Naive thymus-derived CD4-positive, alpha-beta T cell (primary cell): ENCODE measurements at places on chromosomes 5 and 9.

GRCh38 chr9:122325124-122325523, 45.7 kb upstream of the PTGS1 start:
- no peak for DNase-seq

- DNase-seq = no peak
These were observed 220.1 kb downstream of the MEF2C start for GRCh38 chr5:88662846-88663245.

GRCh38 chr5:74640954-74641734, 616 bp upstream of the ENC1 start:
- DNase-seq = peak; percentile 51

DNA sequence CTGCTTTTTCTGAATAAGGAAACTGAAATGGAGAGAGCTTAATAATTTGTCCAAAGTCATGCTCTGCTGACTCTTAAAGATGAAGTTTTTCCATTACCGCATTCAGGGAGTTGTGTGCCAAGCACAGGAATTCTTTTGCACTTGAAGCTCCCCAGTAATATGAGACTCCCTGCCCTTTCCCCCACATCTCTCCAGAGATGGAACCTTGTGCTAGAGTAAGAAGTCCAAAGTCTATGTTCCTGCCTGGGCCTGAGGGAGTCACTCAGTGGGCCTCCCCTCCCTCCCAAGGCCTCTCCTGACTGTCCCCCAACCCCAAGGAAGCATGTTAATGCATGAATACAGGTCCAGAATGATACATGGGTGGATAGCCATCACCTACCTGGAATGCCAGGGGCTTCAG, 173.3 kb upstream of the SEMA6A start:
- no peak for DNase-seq

DNA sequence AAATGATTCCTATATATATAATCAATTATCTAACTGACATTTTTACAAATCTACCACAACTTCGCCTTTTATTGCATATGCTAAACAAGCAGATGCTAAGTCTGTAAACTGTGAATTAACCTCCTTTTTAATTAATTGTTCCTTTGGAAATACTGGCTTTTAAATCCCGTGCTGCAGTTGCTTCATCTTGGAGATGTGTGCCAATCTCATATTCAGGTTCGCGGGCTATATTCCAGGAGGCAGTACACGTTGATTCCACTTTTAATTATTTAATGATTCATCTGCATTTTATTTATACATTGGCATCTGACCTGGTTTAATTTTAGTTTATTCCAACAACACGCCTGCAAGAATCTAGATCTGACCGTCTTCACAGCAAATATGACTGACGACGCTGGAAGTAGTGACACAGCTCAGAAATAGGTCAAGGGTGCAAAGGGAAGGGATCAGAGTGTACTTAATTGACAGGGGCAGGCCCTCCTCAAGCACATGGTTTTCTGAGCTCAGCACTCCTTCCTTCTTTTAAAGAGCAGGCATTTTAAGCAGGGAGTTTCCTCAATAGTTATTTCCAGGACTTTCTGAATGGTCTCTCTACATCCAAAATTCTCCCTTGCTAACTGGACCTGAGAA, 125.2 kb downstream of the GLIS3 start:
- DNase-seq = no peak

DNA sequence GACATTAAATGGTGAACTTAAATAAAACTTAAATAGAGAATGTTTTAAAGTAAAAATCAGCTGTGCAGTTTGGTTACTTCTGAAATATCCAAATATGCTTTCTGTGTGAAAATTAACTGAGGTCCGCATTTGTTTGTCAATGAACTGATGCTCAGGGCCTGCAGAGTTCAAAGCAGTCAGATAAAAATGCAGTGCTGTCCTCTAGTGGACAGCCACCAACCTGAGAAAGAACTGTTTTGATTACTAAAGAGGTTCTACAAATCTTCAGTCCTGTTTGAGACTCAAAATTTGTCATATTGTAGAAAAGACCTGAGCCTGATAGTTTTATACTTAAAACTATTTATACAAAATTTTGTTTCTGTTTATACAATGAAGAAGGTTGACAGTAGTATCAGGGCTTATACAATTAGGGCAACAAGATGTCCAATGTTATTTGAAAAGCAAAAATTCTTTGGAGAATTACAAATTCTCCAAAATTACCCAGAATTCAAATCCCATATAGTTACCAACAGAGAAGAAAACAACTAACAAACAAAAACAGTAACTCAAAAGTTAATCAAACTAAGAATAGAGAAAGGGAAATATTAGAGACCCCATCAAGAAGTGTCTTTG, 232.3 kb upstream of the TBCA start:
- no peak for DNase-seq

DNA sequence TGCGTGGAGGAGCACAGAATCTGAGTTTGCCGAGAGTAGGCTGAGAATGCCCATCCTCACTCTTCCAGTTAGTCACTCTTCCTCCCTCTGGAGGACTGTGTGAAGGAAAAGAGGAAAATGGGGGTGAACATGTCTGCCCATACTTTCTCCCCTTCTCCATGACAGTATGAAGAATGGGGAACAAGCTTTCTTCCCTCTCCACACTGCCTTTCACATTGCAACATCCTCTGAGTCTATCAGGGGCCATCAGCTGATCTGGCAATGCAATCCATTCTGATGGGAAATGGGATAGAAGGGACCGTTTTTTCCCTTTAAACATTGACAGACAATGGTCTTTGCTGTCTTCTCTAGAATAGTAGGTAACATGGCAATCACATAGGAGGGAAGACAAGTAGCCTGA, 56.8 kb downstream of the UGCG start:
- no peak for DNase-seq

- no peak for DNase-seq
These were observed 43.4 kb upstream of the HAPLN1 start for GRCh38 chr5:83764101-83764500.

DNA sequence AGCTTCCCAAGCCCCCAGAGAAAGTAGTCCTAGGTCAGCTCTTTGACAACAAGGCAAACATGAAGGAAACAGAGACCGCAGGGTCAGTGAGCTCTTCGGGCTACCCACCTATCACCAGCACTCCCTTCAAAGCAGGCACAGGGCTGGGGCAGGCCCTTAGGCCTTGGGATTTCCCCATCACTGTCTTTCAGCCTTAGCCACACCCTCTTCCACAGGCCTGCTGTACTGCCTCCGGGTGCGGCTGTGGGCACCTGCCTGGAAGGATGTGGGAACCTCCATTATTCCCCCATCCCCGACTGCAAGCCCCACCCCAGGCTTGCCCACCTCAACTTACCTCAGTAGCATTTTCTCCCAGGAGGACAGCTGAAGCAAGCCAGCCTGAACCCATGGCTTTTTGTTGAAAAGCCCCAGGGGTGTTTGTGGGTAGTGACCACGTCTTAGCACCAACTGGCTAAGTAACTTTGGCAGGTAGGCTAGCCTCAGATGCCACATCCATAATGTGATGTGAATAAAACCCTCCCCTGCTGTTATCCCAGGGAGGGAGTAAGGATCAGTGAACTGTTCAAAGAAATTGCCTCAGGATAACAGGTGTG, 100.2 kb downstream of the PIK3R1 start:
- no peak for DNase-seq

- no peak for DNase-seq
These were observed 125.6 kb downstream of the TMEM161B start for GRCh38 chr5:88142886-88143692.
